ENCODE measurements at places on chromosomes 4 and X.

GRCh38 chrX:20500171-20500865 is 233.6 kb upstream of the RPS6KA3 start:
- peak; percentile 54 for DNase-seq

DNA sequence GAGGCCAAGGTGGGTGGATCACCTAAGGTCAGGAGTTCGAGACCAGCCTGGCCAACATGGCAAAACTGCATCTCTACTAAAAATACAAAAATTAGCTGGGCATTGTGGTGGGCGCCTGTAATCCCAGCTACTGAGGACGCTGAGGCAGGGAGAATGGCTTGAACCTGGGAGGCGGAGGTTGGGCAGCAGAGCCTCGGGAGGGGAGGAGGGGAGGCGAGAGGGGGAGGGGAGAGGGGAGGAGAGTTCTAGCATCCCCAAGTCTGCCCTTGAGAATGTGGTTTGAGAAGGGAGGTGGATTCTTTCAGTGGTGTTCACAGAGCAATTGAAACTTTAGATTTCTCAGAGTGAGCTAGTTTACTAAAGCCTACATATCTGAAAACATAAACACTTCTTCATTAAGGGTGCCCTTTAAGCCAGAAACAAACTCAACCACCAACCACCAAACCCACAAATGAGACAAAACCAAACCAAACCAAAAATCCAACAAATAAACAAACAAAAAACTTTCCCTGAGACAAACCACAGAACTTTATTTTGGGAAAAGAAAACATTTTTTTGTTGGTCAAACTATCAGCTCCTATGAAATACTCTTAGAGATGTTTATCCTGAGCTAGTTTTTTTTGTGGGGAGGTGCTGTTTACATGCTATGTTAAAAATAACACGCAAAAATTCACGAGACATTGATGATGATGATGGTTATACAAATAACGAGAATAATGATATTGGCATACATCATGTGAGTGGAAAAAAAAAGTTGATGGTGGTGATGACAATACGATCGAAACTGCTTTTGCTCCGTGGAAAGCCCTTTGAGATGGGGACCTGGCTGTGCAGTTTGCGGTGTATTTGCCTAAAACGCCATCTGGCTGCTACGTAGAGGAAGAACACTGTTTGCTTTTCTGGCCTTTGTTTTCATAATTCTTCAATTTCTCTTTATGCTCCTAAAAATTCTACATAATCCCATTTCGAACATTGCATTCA is 98.2 kb upstream of the PRKX start:
- peak; percentile 73 for DNase-seq

GRCh38 chrX:1246816-1247215 is 21.8 kb upstream of the CSF2RA start:
- DNase-seq, result peak; percentile 84

DNA sequence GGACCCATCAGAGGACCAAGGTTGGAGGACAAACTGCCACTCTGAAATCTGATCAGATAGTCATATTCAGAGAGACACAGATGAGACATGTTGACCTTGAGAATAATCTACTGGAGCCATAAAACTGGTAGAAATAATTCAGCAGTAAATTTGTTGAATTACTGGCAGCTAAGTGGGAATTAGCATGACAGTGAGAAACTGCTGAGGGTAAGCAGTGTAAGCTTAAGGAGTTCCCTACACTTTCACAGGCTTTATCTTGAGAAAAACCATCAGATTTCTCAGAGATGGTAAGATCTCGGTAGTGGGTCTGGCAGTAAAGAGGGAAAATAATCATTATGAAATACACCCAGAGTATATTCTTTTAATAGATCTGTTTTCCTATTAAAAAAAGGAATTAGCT is 213.7 kb downstream of the TECRL start:
- DNase-seq, result no peak

DNA sequence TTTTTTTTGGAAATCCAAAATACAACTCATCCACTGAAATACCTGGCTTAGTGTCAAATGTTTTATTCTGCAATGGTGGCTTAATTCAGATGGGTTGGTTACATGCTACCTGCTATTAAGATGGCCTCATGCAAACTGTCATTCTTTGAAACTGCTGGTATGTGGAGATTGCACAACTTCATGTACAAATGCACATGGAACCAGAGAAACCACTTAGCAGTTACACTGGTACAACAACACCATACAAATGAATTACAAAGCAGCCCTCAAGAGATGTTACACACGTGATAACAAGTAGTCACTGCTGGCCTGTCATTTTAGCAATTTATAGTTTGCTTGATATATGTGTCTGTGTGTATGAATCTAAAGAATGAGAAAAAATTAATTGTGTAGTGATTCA is 84.6 kb upstream of the STS start:
- DNase-seq, result no peak

DNA sequence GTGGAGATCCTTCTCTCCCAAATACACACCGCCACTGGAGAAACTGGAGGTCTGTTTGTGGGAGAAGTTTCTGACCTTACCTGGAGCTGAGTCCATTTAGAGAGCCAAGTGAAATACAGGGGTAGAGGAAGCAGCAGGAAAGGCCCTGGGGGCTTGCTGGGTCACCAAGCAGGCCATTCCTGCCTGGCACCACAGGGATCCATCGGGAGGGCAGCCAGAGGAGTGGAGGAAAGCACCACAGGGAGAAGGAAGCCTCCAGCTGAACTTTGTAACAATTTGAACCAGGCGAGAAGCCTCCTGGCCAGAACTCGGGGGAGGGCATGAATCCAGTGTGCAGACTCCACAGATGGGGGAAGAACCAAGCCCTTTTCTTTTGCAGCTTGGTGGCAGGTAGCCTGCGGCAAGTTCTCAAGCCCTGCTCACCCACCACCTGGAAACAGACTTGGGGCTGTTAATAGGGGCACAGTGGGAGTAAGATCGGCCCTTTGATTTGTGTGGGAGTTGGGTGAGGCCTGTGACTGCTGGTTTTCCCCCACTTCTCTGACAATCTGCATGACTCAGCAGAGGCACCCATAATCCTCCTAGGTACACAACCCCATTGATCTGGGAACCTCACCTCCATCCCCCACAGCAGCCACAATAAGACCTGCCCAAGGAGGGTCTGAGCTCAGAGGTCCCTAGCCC is 94.6 kb downstream of the IRS4 start:
- DNase-seq, result no peak

DNA sequence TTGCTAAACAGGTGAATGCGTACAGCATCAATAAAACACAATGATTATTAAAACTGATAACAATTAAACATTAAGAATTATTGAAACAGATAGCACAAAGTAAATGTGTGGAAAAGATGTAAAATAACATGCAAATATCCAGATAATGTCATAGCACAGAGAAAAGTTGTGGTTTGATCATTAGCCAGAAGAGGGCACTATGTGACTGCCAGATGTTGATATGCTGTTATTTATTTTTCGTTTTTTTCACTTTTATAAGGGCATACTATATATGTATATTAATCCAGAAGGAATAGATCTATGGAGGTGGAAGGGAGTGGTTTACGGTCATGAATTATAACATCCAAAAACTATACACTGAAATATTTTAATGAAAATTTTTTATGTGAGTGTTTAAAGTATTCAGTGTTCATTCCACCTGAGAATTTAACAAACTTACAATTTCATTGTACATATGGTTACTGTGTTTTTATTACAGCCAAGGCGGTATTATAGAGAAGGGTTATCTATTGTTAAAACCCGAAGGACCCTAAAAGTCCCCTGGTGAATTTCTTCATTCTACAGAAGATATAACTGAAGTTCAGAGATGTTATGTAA is 211.9 kb upstream of the UGT8 start:
- DNase-seq, result peak; percentile 9

DNA sequence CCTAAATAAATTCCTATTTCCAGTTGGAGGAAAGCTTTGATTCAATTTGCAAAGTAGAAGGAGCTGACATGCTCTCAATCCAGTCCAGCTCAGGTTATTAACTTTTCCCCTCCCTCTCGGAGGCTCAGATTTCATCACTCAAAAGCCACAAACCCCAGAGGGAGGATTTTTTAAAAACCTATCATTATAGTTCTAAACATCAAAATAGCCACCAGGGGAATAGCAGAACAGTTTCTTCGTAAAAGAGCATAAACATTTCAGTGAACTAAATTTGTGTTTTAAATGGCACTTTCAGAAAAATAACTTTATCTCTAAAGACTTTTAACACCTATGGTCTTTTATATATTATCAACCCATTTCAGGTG is 8.8 kb downstream of the GPRIN3 start:
- peak; percentile 62 for DNase-seq

DNA sequence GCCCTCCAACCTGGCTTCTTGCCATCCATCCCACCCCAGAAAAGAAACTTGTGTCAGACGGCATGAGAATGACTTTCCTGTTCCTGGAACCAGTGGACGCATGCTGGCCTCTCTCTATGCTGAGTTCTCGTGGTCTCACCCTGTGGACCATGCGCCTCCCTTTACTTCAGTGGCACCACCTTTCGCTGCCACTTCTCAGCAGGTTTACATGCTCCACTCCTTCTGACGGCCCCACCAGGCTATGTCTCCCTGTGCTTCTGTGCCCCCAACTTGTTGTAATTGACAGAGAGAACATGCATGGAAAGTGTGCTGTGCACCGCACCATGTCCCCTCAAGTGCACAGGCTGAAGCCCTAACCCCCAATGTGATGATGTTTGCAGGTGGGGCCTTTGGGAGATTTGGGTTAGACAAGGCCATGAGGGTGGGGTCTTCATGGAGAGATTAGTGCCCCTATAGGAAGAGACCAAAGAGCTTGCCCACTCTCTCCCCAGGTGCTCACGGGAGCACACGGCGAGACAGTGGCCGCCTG is 3.1 kb upstream of the PPP2R2C start:
- DNase-seq, result no peak

GRCh38 chrX:113947548-113947947 is 636.3 kb upstream of the HTR2C start:
- DNase-seq, result no peak

DNA sequence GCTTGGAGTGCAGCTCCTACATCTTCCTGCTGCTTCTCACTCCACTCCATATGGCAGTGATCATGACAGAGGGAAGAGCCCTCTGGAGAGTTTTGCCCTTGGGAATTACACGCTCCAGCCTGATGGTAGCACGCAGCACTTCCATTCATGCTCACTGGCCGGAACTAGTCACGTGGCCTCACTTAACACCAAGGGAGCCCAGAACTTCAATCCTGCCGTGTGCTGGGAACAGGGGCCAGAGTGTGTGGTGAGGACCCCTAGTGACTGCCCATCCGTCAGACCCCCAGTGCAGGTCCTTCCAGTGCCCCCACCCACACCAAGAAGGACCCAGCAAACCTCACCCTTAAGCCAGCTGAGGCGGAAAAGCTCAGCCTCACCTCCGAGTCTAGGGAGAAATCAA is 230.7 kb downstream of the EVC2 start:
- no peak for DNase-seq

DNA sequence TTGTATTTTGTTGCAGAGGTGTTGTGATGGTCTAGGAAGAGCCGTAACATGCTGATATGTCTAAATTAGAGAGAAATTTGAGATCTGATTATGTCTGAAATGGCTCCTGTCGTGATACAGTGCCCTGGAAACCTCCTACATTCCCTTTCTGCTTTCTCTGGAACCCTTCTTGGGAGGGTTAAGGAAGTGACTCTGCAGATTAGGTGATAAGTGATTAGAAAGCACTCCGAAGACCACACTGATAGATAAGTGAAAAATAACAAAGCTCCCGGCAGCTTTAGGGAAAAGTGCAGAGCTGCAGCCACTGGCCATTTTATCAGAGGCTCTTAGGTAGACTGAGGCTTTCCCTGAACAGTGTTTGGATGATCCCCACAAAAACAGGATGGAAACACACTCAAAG is 110.6 kb downstream of the MGST2 start:
- no peak for DNase-seq

- no peak for DNase-seq
Observed at GRCh38 chr4:143133977-143134376, 50.7 kb upstream of the USP38 start.

All from activated CD4-positive, alpha-beta T cell treated with anti-CD3 and anti-CD28 coated beads, Interleukin-2, Interleukin-4, amounts not matched to agents 100 ng/mL and 50 ng/mL, durations not matched to agents 16 hours and 8 hours (primary cell).